Fibroblast of skin of right biceps (primary cell): ENCODE measurements at places on chromosomes 4 and X.

GRCh38 chrX:112120721-112121120 is 38.1 kb upstream of the TRPC5 start:
- no peak for DNase-seq

DNA sequence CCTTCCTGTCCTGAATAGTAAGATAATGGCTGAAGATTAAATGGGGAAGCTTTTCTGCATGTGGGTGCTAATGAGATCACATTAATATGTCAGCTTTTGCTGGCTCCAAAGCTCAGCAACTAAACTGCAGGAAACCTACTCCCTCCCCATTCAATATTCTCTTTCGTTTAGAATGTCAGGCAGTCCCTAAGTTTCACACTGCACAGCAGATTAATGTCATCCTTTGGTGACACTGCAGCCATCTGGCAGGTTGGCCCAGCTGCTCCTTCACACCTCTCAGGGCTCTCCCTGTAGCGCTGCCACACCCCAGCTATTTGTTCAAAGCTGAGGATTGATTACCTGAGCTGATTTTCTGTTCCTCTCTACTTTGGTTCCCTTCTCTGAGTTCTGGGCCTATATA is 110.5 kb downstream of the KDR start:
- DNase-seq = no peak

DNA sequence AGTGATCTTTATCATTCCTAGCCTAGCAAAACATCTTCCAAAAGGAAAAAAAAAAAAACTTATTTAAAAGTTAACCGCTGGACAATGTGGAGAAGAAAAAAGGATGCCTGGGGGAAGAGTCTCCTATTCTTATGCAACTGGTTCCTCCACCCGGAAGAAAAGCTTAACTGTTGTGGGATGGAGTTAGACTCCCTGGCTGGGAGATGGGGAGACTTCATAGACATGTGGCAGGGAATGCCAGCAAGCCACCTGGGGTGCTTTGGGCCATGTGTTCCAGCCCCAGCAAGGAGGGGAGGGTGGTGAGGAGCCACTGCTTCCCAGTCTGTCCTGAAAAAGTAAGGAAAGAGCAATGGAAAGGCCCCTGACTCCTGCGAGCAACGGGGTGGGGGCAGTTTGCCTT is 119.4 kb upstream of the SPIN4 start:
- DNase-seq = no peak

- DNase-seq = peak; percentile 69
Measured at GRCh38 chrX:10415306-10416001, 204.9 kb downstream of the MID1 start.

DNA sequence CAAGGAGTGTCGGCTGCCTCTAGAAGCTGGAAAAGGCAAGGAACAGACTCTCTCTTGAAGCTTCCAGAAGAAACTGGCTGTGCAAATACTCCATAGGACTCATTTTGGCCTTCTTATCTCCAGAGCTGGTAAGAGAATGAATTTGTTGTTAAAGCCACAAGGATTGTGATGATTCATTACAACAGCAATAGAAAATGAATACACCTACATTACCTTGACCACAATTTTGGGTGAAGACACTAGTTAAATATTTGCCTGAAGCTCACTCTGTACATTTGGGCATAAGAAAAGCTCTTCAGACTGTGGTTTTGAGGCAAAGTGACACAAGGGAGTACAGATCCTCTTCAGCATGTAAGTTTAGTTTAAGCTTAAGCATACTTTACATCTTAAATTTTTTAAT is 134.5 kb upstream of the TLL1 start:
- no peak for DNase-seq

GRCh38 chrX:30275498-30275897 is 28.6 kb downstream of the MAGEB1 start:
- peak; percentile 12 for DNase-seq

GRCh38 chr4:173264684-173265185 is 69.4 kb downstream of the HMGB2 start:
- DNase-seq = peak; percentile 55

GRCh38 chrX:129755779-129756650 is 17.2 kb downstream of the XPNPEP2 start:
- DNase-seq = no peak

GRCh38 chr4:80876810-80877209 is 153.7 kb upstream of the BMP3 start:
- DNase-seq = peak; percentile 30

DNA sequence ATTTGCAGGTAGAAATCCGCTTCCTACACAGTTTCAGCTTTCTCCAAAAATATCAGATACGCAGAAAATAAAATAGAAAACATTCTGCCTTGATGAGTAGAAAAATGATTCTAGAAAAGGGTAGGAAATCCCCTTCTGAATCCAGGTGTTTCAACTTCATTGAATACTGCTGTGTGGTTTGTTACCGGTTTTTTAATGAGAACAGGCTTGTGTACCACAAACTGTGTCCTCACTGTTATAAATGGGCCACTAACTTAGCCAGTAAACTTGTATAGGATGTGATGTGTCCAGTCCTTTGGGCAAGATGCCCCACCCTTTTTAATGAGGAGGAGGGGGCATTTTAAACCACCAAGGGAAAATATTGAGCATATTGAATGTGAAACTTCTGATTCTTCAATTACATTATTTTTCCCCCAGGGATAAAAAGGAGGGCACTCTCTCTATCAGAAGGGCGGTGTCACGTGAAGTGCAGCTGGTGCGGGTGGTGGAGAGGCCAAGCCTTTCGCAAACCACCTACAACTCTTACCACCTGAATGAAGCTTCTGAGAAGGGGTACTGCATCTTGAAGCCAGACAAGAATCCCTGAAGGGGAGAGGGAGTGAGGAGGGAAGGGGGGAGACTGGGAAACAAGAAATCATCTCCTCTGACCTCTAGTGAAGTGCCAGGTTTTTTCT is 4.5 kb downstream of the CXXC4 start:
- no peak for DNase-seq

- no peak for DNase-seq
Measured at GRCh38 chrX:46072791-46073190, 472.4 kb downstream of the ZNF674 start.
